ENCODE measurements at places on chromosomes 16 and 17. TPM values are rescaled to one million over a fixed set of nuclear protein-coding genes. Genes with fewer than 3 reads are reported as not detected.

BCAS3 gene
- total RNA-seq = 21.6 TPM

NPIPA3 gene
- 2.4 TPM for total RNA-seq

FOXN1 gene
- not detected for total RNA-seq

DNA sequence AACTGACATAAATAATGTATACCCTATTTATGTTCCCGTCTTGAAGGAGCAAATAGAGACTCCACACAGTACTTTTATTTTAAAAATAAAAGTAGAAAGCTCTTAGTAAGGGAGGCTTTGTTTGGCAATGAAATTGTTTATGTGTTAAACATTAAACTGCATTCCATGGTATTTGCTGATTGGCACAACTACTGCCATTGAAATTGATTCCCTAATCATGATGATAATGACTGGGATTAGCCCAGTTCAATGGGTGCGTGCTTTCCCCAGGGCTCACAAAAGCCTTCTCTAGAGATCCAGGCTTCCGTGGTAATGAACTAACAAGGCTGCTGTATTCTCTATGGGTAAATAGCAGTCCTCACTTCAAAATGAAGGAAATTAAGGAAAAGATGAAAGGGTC, 67.5 kb downstream of the GPRC5B start:
- no peak for DNase-seq

- peak; percentile 65 for DNase-seq
Measured at GRCh38 chr17:35257208-35257659, 14.4 kb downstream of the SLFN5 start.

GRCh38 chr16:11097094-11097786, 152.9 kb downstream of the CLEC16A start:
- DNase-seq = no peak

Data from adrenal gland (tissue), 19 donors.